ENCODE measurements at places on chromosomes 1 and 21.

DNA sequence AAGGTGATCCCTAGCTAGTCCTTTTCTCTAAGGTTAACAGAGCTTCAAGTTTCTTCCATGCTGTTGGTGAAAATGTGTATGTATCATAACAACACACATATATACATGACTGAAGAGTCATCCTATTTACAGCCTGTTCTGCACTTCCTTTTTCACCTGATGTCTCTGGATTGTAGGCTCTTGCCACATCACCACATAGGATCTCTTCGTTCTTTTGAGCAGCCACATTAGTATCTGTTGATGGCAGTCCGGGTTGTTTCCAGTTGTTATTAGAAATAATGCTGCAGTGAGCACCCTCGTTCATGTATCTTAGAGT, 19.7 kb downstream of the MRPL37 start:
- no peak for DNase-seq

DNA sequence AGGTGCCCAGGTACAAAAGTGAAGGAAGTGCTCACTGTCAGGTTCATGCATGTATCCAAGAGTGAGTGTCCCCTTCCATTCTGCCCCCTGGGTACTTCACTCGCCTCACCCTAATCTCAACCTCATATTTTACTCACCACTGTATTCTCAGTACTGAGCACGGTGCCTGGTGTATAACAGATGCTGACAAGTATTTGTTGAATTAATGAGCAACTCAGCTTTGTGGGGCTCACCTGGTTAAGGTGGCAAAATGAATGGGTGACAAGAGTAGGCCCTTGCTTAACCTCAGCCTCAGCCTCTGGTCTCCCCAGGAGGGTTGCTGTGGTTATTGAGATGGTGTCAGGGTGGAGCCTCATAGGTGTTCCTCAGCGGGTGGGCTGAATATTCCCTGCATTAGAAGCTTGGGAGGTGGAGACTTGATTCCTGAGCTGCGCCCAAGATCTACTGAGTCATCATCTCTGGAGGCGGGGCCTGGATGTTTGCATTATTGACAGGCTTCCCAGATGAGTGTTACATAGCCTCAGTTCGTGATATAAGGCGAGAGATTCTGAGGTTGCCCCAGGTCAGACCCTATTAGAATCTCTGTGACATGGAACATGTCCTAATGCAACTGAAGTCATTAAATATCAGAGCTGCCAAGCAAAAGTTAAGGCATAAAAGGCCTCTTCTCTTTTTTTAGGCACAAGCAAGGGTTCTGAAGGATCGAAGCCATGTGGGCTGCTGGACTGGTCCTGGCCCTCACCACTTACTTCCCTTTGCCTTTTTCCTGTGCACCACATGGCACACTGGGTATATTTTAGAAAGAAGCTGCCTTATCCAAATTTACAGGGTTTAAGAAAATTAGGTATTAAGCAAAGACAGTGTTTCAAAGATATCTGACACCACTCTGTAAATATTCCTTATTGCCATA, 39.2 kb downstream of the SYT6 start:
- DNase-seq, result peak; percentile 90

DNA sequence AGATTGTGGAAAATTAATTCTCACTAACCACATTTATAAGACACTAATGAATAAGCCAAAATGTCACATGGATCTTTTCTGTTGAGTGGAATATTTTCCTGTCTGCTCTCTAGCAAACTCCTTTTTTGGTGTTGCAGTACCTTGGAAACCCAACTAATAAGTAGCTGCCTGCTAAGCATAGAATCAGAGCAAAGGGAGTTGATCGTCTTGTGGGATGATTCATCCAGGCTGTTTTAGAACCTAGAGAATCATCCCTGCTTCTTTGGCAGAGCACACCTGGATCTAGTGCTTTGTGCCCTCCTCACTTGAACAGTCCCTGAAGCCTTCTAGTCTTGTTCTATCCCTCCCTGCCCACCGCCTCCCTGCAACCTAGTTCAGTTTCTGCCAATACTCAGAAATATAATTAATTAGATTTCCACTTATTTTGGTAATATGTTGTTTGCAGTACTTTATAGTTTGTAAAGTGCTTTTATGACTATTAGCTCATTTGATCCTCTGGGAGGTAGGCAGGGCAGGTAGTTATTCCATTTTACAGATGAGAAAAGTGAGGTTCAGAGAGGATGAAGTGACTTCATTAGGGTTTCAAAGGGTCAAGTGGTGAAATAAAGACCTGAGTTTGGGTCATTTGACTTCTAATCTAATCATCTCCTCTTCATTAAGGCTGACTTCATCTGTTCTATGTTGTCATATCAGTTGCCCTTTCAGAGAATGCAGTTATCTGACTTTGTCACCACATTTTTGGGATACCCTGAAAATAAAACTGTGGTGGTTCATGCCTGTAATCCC, 2.5 kb downstream of the AGO4 start:
- peak; percentile 71 for DNase-seq

DNA sequence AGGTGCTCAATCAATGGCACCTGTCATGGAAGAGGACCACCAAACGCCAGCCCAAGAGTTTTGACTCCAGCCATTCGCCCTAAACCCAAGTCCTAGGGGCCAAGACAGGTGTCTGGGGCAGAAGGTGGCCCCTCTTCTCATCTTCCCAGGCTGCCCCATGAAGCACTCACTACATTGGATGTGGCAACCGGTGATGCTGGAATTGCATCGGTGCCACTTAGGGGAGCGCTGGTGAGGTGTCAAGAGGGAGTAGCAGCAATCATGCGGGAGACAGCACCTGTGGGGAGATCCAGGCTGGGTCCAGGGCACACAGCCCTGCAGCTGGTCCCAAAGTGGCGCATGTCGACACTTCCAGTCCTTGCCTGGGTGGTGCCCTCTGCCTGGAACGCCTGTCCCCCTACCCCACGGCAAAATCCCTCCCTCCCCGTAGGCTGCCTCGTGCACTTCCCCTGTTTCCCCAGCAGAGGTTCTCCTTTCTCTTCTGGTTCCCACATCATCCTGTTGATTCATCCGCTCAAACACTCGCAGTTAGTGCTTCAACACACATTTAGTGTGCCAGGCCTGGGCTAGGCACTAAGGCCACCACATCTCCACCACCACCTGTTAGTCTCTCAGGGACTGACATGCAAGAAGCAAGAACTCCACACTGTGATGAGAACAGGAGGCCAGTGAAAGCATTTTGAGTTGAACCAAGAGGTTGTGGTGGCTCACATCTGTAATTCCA, 18.5 kb downstream of the PLA2G2D start:
- peak; percentile 77 for DNase-seq

GRCh38 chr1:209416039-209416438, 167.5 kb upstream of the CAMK1G start:
- peak; percentile 84 for DNase-seq

DNA sequence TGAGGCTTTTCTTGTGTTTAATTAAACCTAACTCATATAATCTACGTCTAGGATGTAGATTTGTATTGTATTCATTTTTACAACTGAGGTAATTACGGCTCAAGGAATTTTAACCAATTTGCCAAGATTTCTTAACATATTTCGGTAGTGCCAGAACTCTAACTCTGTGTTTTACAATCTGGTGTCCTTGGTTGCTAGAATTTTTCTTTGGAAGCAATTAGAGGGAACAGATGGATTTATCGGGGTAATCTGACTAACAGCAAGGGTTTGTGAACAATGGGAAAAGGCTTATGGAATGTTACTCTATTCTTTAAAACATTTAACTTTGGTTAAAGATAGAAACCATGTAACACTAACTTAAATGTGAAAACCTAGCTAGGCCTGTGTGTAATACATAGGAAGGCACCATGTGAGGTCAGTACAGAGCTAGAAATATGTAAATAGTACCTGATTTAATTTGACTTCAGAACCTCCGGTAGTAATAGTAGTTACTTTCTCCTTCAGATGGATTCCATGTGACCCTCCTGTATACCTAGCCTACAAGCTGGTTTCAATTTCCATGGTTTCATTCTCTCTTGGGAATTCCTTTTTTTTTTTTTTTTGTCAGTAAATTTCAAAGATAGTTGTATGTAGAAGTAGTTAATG, 1.2 kb downstream of the MTF2 start:
- DNase-seq, result peak; percentile 74

GRCh38 chr21:34082769-34083168, 9.4 kb downstream of the MRPS6 start:
- DNase-seq, result no peak

- peak; percentile 96 for DNase-seq
Observed at GRCh38 chr1:178417858-178418257, 78.9 kb downstream of the CLEC20A start.

DNA sequence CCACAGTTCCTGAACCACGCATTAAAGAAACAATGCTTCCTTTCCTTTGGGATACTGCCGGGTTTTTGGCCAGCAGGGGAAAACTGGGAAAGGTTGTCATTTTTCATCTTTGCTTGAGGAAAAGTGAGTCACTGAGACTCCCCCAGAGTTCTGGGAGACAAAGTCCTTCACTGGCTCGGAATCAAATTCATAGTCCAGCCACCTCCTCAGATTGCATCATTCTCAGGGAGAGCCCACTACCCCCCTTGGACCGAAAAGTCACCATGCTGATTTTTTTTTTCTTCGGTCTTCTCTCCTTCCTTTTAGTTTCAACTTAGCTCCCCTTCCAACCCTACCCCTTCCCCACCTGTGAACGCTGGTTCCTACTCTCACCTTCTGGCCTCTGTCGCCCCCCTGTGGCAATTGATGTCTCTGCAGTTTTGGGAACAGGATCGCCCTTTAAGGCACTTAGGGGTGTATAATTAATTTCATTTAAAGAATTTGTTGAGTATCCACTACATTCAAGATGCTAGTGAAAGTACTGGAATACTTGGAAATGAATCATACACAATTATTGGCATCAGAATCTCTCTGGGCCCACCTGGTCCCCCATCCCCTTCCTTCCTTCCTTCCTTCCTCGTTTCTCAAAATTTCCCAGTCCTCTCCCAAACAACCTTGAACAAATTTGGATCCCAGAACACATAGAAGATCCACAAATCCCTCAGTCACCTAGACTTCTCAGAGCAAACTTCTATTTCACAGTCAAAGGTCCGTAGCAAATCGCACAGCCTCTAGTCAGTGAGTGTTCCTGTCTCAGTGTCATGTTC, 6.9 kb downstream of the ACKR1 start:
- DNase-seq, result peak; percentile 73

- DNase-seq, result no peak
Observed at GRCh38 chr1:100747771-100748170, 28.2 kb downstream of the VCAM1 start.

- no peak for DNase-seq
Observed at GRCh38 chr1:14590411-14591180, 7.9 kb upstream of the KAZN start.

DNA sequence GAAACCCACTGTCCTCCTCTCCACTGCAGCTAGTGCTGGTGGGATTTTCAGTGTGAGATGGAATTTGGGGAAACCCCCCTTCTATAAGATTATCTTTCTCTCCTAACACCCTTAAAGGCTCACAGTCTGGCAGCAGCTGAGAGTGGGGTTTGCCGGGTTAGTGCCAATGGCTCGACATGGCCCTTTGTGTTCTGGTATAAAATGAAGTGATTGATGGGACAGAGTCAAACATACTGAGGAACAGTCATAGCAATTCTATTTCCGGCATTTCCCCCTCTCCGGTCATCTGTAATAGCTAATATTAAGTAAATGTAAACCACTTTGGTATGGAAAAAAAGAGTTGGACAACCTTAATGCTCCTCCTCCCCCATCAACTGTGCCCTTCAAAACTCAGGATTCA, 37.6 kb downstream of the TFF3 start:
- no peak for DNase-seq

DNA sequence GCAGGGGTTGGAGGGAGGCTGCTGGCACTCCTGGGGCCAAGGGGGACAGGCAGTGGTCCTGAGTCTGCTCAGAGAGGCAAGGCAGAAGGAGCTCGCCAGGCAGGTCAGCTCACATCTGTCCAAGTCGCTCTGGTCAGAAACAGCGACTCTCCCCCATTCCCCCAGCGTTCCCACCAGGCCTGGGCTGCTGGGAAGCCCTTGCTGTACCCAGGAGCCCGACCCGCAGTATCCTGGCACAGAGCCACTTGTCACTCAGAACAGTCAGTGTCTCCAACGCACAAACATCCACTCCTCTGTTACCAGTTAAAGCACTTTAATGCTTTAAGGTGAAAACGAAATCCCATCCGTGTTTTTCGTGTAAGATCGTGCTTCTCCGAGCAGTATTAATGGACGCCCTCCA, 16.6 kb upstream of the CCDC27 start:
- DNase-seq, result no peak

DNA sequence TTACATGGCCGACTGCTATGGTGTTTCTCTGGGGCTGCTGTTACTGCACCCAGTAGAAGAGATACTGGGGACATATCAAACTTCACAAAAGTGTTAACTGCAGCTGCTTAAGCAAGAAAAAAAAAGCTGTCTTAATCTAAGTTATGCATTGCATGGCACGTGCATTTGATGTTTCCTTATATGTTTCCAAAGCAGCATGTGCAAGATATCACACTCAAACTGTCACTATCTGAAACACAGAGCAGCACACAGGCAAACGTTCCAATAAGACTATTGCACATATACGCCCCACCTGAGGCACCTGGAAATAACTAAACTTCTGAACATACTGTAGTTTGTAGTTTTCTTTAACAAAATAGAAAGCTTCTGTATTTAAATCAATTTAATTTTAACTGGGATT, 671.4 kb upstream of the ADGRL2 start:
- DNase-seq, result no peak

DNA sequence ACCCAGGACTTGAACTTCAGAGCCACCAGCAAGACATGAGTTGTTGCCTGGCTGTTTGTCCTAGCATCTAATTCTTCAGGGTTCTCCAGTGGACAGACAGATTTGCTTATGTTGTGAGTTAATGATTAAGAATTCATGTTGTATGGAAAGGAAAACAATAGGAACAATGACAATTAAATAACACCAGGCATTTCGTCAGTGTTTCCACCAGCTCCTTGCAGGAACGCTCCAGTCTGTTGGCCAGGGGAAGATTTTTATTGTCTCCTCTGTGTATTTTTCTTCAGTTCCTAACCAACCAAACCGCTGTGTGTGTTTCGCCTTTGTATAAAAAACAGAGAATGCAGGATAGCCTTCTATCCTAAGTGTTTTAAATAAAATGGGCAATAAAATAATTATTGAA, 64.4 kb upstream of the PTGFR start:
- no peak for DNase-seq

- no peak for DNase-seq
Observed at GRCh38 chr1:12085643-12086260, 22.6 kb downstream of the TNFRSF8 start.

GRCh38 chr1:27179979-27180378, 25.1 kb upstream of the SLC9A1 start:
- no peak for DNase-seq

- DNase-seq, result peak; percentile 16
Observed at GRCh38 chr1:76867342-76868130, at the start of gene ST6GALNAC5. TSS of gene ST6GALNAC5 (plus strand) at chr1:76867480.

Measured in PC-3 (cell line).